ENCODE measurements at places on chromosomes 6 and 20.

DNA sequence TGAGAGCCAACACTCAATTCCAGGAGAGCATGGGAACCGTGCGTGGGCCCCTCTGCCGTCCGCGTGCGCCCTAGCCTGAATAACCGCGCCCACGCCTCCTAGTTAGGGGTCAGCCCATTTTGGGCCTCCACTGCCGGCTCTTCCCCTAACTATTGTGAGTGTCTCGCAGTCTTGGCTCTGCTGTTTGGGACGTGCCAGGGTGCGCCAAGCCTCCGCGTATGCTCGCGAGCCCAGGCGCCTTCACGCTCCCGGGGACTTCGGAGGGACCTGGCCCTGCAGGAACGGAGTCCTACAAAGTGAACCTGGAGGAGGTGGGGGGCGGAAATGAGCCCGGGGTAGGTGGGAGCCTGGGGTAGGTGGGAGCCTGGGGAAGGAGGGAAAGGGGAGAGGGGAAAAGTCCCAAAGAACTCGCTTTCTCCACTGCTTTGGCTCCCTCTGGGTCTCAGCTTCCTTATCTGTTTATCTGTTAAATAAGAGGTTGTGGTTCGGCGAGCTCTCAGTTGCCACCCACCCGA, 873 bp upstream of the GCM2 start:
- no peak for DNase-seq

DNA sequence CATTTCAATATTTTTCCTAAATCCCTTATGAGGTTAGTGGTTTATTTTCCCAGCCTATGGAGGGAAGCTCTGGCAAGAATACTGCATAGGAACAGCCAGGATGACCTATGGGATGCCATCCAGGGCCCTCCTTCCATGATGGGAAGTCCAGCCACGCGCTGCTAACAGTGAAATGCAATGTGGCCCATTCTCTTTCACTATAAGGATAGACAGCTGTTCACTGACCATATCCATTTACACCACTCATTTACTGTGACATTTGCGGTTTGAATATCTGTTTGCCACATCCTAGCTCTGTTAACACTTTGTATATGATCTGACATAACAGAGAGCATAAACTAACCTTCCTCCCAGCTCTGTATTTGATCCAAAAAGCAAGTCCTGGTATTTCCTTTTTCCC, 471.7 kb downstream of the CBLN4 start:
- no peak for DNase-seq

DNA sequence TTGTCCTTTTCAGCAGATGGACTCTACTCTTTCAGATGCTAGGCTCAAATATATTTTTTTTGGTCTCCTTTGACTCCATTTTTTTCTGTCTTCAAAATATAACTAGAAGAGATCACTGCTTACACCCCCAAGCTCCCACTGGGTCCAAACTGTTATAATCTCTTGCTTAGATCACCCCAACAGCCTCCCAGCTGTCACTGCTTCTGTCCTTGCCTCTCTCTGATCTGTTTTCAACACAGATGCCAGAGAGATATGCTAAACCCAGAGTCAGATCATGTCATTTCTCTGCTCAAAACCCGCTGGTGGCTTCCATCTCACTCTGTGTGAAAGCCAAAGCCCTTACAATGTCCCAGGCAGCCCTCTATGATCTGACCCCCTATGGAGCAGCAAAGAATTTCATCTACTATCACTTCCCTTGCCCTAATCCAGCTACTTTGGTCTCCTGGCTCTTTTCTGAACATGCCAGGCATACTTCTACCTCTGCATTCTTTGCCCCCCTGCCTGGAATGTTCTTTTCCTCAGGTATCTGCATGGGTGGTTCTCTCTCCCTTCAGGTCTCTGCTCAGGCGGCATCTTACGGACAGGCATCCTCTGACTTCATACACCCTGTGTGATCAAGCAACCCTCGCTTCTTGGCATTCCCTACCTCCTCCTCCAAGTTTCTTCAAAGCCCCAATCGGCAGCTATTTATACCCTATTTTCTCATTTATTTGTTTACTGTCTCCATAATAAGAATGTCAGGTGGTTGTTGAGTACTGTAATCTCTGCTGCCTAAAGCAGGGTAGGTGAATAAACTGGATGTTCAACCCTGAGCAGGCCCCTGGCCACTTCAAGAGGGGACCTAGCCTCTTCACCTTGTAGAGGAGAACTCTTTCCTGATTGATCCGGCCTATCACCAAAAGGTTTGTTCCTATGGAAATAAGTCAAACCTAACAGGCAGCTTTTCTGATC, 43.6 kb upstream of the SLC4A11 start:
- DNase-seq = no peak

DNA sequence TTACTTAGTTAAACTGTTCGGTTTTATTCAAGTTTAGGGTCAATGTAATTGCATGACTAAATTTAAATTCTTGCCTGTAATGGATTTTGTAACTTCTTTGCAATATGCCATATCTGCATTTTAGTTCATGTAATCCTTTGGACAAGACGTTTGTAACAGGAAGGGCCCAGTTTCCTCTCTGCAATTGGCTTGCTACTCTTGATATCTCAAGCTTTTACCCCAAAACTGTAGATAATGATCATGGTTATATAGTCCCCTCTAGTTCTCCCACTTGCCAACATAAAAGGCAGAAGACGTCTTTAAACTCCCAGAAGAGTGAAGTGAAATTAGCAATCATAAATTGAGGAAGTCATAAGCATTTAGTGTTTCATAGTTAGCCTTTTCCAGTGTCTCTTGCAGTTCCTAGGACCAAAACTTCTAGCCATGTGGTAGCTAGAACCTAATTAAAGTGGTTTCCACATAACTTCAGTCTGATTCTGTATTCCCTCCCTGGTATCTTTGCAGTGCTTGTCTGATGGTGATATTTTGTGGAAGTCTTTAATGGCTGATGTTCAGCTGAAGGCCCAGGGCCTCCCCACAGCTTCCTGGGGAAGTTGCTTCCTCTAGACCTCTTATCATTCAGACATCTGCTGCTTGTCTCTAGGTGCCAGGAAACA, 117.8 kb upstream of the SUPT3H start:
- no peak for DNase-seq

DNA sequence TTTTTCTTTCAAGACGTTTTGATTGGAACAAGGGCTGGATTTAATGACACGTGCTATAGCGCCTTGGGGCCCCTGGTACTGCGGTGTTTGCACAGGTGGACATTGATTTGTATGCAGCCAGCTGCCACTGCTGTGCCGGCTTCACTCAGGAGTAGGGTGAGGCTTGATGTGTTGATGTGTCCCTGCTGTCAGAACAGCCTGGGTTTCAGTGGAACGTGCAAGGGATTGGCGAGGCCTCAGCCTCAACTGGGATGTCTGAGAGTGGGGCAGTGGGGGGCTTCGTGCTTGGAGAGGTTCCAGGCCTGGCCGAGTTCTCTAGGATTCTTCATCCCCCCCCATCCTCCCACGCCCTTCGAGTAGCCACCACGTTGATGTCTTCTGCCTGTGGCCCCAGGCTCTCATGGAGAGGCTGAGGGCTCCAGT, 23.0 kb downstream of the PYGB start:
- no peak for DNase-seq

DNA sequence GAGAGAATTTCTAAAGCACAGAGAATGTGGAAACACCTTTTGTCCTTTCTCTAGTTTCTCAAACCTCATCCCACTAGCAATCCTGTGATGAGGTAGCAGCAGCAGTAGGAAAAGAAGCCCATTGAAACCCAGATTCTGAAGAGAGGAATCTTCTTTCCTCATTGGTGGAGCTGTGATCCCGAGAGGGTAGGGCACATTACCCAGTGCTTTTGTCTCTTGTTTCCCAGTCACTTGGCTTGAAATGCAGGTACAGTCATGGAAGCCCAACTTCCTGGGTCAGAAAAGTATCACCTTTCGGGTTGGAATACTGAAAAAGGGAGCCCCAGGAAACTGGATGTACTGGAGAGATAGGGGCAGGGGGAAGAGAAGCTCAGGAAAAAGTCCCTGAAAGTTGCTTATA, 417.4 kb downstream of the TBC1D32 start:
- no peak for DNase-seq

DNA sequence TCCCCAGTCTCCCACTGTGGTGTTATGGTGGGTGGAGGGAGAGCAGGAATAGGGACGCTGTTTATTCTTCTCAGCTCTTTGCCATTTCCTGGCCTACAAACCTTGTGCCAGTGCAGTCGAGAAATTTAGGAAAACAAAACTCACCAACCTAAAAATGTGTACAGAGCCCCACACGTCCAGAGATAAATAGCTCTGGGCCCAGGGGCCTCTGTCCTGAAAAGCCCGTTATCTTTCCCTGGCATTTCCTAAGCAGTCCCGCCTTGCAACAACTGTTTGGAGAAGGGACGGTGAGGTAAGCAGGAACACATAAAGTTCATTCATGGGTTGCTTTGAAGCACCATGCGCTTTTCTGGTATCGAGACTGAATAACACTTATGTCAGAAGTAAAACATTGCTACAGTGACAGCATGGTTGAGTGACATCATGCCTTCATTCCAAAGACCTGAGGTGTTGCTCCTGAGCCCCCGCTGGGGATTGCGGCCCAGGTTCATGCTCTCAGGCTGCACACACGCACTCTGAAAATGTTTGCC, 80.1 kb upstream of the NXT1 start:
- no peak for DNase-seq

GRCh38 chr6:37698264-37699137, 818 bp upstream of the MDGA1 start:
- DNase-seq = no peak

DNA sequence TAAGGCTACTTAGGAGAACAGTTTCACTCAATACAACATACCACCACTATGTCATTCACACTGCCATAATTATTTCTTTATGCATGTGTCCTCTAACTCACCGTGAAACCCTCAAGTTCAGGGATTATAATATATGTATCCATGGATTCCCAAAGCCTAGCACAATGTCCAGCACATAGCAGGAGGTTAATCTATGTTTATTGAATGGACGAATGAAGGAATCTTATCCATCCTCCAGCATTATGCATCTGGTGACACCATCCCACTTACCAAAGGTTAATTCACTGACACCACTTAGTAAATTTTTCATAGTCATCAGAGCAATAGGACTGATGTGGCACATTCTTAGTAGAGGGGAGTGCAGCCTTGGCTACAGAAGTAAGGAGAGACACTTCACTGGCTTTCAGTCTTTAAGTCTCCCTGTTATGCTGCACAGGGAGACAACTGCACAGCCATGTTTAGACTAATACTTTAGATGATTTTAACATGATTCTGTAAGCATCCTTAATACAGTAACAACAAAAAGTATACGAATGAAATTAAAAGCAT, 49.7 kb downstream of the EPHA7 start:
- DNase-seq = no peak

DNA sequence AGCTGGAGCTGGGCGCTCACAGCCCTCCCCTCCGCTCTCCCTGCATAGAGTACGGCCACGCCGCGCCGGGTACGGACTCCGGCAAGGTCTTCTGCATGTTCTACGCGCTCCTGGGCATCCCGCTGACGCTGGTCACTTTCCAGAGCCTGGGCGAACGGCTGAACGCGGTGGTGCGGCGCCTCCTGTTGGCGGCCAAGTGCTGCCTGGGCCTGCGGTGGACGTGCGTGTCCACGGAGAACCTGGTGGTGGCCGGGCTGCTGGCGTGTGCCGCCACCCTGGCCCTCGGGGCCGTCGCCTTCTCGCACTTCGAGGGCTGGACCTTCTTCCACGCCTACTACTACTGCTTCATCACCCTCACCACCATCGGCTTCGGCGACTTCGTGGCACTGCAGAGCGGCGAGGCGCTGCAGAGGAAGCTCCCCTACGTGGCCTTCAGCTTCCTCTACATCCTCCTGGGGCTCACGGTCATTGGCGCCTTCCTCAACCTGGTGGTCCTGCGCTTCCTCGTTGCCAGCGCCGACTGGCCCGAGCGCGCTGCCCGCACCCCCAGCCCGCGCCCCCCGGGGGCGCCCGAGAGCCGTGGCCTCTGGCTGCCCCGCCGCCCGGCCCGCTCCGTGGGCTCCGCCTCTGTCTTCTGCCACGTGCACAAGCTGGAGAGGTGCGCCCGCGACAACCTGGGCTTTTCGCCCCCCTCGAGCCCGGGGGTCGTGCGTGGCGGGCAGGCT, 4.6 kb downstream of the KCNK15 start:
- DNase-seq = no peak

DNA sequence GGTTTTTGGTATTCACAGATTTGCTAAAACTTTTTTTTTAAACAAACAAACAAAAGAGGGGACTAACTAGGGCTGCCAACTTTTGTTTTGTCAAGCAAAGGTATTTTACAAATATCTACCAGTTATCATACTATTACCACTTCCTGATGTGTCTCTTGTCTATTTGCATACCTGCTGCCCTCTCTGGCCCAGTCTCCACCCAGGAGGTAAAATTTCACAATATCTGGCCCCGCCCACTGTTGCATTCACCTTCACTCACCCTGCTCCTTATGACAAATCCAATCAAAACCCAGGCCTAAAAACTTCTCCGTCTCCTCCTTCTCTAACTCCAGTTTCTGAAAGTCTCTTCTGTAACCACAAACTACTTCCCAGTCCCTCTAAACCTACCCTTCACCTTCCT, 82.2 kb downstream of the TRERF1 start:
- peak; percentile 80 for DNase-seq

DNA sequence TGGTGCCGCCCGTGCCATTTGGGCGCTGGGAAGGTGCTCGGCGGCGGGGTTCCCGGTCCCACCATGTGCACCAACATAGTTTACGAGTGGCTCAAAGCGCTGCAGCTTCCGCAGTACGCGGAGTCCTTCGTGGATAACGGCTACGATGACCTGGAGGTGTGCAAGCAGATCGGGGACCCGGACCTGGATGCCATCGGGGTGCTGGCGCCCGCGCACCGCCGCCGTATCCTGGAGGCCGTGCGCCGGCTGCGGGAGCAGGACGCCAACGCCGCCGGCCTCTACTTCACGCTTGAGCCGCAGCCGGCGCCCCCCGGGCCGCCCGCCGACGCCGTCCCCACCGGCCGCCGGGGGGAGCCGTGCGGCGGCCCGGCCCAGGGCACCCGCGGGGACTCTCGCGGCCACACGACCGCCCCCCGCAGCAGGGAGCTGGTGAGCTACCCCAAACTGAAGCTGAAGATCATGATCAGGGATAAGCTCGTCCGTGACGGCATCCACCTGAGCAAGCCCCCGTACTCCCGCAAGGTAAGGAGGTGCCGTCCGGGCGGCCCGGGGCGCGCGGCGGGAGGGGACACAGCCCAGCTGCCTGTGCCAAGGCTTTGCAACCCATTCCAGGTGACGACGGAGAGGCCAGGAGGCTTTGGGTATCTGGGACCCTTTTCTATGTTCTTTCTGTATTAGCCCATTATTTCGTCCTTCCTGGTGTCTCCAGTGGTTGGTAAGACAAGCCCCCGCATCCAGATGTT, 547 bp downstream of the SAMD5 start:
- DNase-seq = no peak

DNA sequence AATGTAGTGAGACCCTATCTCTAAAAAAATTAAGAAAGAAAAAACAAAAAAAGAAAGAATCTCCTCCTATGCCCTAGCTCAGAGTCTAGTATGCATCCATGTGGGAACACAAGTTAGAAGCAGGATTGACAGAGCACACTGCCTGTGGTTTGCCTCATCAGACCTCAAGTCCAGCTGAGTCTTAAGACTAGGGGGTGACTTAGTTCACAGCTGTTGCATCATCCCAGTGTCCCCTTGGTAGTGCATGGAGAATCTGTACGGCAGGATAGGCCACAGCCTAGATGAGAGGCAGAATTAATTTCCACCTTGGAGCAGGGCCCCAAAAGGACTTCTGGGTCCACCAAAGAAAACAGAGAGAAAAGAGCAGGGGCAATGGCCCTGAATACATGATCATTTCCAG, 13.7 kb downstream of the PNPLA1 start:
- no peak for DNase-seq

- no peak for DNase-seq
Measured at GRCh38 chr20:41426086-41426830, 59.6 kb upstream of the EMILIN3 start.

- DNase-seq = peak; percentile 99
Measured at GRCh38 chr6:8063761-8064637, at the start of gene BLOC1S5. TSS of gene BLOC1S5 (minus strand) at chr6:8064389. CDS start at chr6:8064376, 13 bp downstream.

GRCh38 chr6:163371129-163371528, 43.4 kb upstream of the QKI start:
- DNase-seq = no peak
